Psoas muscle (tissue), 8 donors: ENCODE measurements at places on chromosomes 2 and 18. TPM values are rescaled to one million over a fixed set of nuclear protein-coding genes. Genes with fewer than 3 reads are reported as not detected.

The ALK gene
- not detected for polyA plus RNA-seq

The HAAO gene
- 0.80 TPM for polyA plus RNA-seq

The CYP26B1 gene
- 0.39 TPM for polyA plus RNA-seq

GRCh38 chr2:233761040-233761769, 1.1 kb downstream of the UGT1A1 start:
- no peak for DNase-seq

DNA sequence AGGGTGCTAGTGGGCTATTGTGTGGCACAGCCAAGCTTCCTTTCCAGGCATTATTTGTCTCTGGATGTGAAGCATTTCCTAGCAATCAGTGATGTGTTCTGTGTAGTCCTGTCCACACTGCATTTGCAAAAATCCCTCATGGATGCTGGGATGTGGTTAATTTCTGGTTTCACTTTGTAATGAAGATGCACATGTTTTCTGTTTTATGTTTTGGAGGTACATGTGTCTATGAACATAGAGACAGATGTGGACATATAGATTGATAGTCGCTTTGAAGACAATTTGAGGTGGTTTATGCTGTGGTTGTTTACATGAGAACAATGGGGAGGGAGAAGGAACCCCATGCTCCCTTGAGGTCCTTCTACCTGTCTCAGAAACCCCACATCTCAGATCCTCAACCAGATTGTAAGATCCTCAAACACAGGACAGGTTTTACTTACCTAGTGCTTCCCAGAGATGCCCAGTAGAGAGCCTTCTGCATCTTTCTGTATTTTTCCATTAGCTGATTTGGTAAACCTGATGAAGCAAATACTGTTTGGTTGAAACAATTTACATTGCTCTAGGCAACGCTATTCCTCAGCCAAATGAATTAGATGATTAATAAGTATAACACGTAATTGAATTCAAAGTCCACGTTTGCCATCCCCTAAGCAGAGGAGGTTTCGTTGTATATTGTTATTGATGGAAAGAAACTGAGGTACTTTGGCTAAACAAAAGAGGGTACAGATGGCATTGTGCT, 204.4 kb downstream of the SPP2 start:
- DNase-seq: no peak

- DNase-seq: no peak
Observed at GRCh38 chr2:48459921-48460320, 70.0 kb upstream of the STON1 start.

DNA sequence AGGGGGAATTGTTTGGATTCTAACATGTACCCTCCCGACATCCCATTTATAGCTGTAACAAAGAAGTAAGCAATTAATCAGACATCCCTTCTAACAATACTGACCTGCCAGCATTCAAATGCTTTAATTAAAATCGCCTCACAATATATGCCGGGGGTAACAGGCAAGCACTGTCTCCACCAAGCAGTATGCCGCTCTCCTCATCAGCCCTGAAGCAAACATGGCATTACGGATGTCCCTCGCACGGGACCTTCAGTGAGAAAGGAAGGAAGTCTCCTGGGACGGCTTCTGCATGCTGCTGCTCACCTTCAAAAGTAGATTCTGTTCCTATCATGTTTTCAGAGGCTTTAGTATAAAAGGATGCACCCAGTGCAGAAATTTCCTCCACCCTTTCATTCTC, 292.7 kb upstream of the POU3F3 start:
- no peak for DNase-seq

DNA sequence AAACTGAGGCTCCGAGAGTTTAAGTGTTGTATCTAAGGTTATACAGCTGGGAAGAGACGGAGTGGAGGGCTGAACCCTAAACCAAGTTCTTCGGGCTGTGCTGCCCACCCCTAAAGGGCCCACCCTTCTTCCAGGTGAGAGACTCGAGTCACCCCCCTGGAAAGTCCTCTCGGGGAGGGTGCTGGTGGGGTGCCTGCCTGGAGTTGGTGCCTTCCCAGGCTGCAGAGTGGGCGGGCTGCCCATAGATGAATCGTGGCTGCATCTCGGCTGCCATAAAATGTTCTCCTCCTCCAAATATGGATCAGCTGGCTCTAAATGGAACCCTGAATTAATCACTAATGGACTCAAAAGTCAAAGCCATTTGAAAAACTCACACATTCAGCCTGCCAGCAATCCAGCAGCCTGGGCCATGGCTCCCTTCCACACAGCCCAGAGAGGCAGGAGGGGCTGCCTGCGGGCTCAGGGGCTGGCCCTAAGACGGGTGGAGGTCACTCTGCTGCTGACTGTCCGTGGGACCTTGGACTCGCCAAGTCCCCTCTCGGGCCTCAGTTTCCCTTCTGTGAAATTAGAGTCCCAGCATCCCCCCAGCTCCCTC, 7.7 kb downstream of the CIB4 start:
- DNase-seq: no peak

GRCh38 chr2:289362-290089, 1.6 kb upstream of the ALKAL2 start:
- DNase-seq: no peak

- DNase-seq: no peak
Observed at GRCh38 chr18:7585276-7585670, 18.2 kb downstream of the PTPRM start.
